ENCODE measurements at places on chromosomes 1 and 21. TPM values are rescaled to one million over a fixed set of nuclear protein-coding genes. Genes with fewer than 3 reads are reported as not detected.

Gene FCGR3A
- 0.75 TPM for total RNA-seq

GRCh38 chr1:13733711-13734110, 33.7 kb downstream of the PRDM2 start:
- no peak overlapping the region for H3K27ac ChIP-seq
- H3K4me1 ChIP-seq, result no peaks in the 10 kb centered on the region
- H3K4me3 ChIP-seq, result no peak overlapping the region
- H3K27me3 ChIP-seq, result no peaks in the 10 kb centered on the region
- no peaks in the 10 kb centered on the region for H3K36me3 ChIP-seq

GRCh38 chr1:111569913-111570312, 49.7 kb upstream of the RAP1A start:
- H3K27ac ChIP-seq, result no peak overlapping the region
- no peaks in the 10 kb centered on the region for H3K27me3 ChIP-seq
- H3K4me3 ChIP-seq, result no peak overlapping the region

DNA sequence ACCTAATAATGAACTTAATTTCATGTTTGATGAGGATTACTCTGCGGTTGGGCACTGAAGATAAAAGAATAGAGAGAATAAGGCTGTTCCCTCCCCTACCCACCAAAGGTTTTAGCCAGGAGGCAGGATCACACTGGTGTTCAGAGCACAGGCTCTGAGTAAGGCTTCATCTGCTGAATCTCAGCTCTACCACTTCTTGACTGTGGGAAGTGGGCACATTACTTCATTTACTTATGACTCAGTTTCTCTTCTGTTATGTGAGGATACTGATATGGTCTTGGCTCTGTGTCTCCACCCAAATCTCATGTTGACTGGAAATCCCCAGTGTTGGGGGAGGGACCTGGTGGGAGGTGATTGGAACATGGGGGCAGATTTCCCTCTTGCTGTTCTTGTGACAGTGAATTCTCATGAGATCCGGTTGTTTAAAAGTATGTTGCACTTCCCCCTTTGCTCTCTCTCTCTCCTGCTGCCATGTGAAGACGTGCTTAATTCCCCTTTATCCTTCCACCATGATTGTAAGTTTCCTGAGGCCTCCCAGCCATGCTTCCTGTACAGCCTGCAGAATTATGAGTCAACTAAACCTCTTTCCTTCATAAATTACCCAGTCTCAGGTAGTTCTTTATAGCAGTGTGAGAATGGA, 79.7 kb downstream of the SMYD2 start:
- H3K27ac ChIP-seq, result no peak overlapping the region
- no peaks in the 10 kb centered on the region for H3K27me3 ChIP-seq
- DNase-seq, result no peak
- no peaks in the 10 kb centered on the region for H3K36me3 ChIP-seq

DNA sequence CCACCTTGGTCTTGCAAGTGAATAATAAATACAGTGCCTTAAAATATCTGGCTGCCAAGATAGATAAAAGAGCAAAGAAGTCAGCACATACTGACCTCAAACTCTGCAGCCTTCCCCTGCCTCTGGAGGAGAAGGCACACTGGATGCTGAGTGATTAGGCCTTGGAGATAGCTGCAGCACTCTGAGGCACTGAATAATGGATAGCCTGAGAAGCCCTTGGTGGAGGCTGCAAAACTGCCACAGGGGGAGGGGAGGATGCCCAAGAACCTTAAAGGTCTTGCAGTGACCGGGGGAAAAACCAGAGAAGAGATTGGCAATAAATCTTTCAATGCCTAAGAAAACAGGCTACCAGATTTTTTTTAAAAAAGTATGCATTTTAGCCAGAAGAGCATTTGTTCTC, 167.4 kb upstream of the PRMT6 start:
- H3K4me1 ChIP-seq, result no peaks in the 10 kb centered on the region
- DNase-seq, result no peak
- no peak overlapping the region for H3K4me3 ChIP-seq
- H3K36me3 ChIP-seq, result no peaks in the 10 kb centered on the region
- no peaks in the 10 kb centered on the region for H3K27me3 ChIP-seq

Data from transverse colon (tissue), 4 donors.